ENCODE measurements at places on chromosomes 1 and 21.

DNA sequence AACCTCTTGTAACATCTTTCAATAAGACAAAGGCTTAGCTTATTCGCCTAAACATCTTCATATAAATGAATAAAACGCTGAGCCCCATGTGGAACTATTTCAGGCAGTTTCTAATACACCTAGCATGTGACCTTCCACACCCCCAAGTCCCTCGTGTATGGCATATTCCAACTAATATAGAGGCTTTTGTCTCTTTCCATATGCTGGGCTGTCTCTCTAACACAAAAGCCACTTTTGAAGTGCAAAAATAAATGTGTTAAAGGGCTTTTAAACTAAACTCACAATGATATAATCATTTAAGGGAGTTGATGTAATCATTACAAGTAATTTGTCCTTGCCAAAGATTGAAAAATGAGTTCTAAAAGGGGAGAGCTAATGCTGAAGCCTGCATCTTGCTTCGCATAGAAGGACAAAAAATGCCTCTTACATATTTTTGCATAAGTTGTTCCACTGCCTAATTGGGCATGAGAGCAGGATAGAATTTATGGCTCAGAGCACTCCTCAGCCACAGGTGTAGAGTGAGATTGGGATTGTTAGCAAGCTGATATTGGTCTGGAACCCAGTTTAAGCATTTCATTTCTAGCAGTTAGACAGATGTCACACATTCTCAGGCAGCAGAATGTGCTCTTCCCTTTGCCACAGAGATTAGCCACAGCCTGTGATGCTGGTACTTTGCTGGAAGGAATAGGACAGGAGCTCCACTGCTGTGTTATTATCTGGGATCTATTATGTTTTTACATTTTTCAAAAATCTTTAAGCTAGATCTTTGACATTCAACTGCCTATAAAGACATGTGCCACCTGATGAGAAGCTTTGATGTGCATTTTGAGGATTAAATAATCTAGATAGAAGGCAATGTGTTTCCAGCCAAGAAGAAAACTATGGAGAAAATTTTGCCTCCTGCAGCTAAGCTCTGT lies 1044.4 kb downstream of the ADGRL2 start:
- H3K27me3 ChIP-seq = no peaks in the 10 kb centered on the region
- peaks cover 3% of the 10 kb centered on the region for H3K4me1 ChIP-seq
- H3K27ac ChIP-seq = no peak overlapping the region
- H3K4me3 ChIP-seq = no peak overlapping the region

GRCh38 chr1:6578624-6579373 lies 995 bp upstream of the ZBTB48 start:
- peak overlapping the region; percentile 72 for H3K4me3 ChIP-seq
- no peak for DNase-seq
- no peaks in the 10 kb centered on the region for H3K27me3 ChIP-seq
- peak overlapping the region; percentile 6 for H3K27ac ChIP-seq
- H3K4me1 ChIP-seq = peaks cover 12% of the 10 kb centered on the region
- no peaks in the 10 kb centered on the region for H3K36me3 ChIP-seq

- no peaks in the 10 kb centered on the region for H3K36me3 ChIP-seq
- peaks cover 3% of the 10 kb centered on the region for H3K4me1 ChIP-seq
Measured at GRCh38 chr1:206029484-206029883, 5.8 kb upstream of the CTSE start.

GRCh38 chr1:117014209-117014608 lies 12.6 kb downstream of the CD101 start:
- no peak overlapping the region for H3K4me3 ChIP-seq
- no peak for DNase-seq
- H3K27ac ChIP-seq = no peak overlapping the region
- H3K27me3 ChIP-seq = no peaks in the 10 kb centered on the region
- no peaks in the 10 kb centered on the region for H3K36me3 ChIP-seq

DNA sequence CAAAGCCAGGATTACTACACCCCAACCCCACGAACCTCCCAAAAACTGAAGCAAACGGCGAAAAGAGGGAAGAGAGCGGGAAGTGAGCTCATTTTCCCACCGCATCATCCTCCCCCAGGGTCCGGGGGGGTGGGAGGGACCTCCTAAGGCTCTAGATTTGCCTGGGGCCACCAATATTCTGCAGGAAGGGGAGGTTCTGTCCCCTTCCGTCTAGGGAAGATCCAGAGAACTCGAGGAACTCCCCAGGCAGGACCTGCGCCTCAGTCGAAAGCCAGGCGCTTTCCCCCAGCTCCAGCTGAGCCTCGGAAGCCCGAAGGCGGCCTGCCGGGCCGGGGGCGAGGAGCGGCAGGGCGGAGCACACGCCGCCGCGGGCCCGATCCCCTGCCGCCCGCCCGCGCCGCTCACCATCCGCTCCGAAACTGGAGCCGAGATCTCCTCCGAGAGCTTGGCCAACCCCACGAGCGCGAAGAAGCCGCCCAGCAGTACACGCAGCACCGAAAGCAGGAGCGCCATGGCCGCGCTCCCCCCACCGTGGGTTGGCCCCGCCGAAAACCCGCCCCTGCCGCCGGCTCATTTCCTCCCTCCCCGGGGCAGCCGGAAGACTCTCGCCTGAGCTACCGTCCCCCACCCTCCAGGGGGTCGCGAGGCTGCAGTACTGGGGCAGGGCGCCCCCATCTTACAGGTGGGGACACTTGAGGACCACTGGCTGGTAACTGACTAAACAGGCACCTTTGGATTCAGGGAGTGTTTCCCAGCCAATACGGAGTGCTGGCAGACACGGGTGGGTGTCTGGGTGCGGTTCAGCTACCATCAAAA lies at the start of gene TMEM35B:
Gene TMEM35B (minus strand): TSS at position 555 of the 816 bp plus-strand sequence. CDS start 42 bp downstream, at position 513.
- H3K27ac ChIP-seq = no peak within 1 kb of the TSS
- peak within 1 kb of the TSS; percentile 65 for H3K4me3 ChIP-seq
- H3K4me1 ChIP-seq = peaks cover 9% of the 10 kb centered on the region

GRCh38 chr1:183234660-183235476 lies 48.8 kb downstream of the LAMC2 start:
- DNase-seq = peak; percentile 41
- no peaks in the 10 kb centered on the region for H3K36me3 ChIP-seq
- H3K27me3 ChIP-seq = no peaks in the 10 kb centered on the region
- peak overlapping the region; percentile 11 for H3K27ac ChIP-seq
- peak overlapping the region; percentile 44 for H3K4me3 ChIP-seq

GRCh38 chr1:228337031-228337564 lies 69.5 kb downstream of the TRIM11 start:
- H3K27me3 ChIP-seq = no peaks in the 10 kb centered on the region
- no peak overlapping the region for H3K4me3 ChIP-seq
- no peak overlapping the region for H3K27ac ChIP-seq
- H3K4me1 ChIP-seq = no peaks in the 10 kb centered on the region

DNA sequence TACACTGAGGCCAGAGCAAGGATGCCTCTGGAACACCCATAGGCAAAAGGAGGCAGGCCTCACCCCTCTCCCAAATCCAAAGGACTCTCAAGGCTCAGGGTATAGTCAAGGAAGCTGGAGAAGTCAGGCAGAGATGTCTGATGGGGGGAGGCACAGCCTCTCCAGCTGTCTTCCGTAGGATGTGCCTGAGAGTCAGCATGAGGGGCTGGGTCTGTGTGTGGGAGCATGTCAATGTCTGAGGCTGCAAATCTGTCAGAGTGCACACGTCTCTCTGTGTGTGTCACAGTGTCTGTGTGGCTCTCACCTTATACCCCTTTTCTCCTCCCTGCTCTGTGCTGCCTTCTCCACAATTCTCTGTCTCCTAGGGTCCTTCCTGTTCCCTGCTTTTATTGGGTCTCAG lies 4.0 kb downstream of the HPCAL4 start:
- H3K27ac ChIP-seq = no peak overlapping the region
- H3K4me3 ChIP-seq = no peak overlapping the region
- H3K4me1 ChIP-seq = peaks cover 7% of the 10 kb centered on the region
- no peak for DNase-seq
- H3K36me3 ChIP-seq = no peaks in the 10 kb centered on the region
- peaks cover 81% of the 10 kb centered on the region for H3K27me3 ChIP-seq

DNA sequence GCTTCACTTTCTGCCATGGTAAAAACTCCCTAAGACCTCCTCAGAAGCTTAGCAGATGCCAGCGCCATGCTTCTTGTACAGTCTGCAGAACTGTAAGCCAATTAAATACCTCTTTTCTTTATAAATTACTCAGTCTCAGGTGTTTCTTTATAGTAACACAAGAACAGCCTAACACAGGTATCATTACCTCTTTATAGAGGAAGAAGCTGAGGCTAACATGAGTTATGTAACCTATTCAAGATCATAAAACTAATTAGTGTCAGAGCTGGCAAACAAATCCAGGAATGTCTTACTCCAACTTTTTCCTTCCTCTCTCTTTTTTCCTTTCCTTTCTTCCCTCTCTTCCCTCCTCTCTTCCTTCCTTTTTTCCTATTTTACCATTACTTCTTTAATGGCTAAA lies 9.3 kb downstream of the NTMT2 start:
- no peak for DNase-seq
- H3K27ac ChIP-seq = no peak overlapping the region
- H3K4me1 ChIP-seq = no peaks in the 10 kb centered on the region
- H3K4me3 ChIP-seq = no peak overlapping the region
- no peaks in the 10 kb centered on the region for H3K27me3 ChIP-seq
- H3K36me3 ChIP-seq = no peaks in the 10 kb centered on the region

- peaks cover 3% of the 10 kb centered on the region for H3K4me1 ChIP-seq
- DNase-seq = no peak
- no peak overlapping the region for H3K4me3 ChIP-seq
- H3K27me3 ChIP-seq = no peaks in the 10 kb centered on the region
Measured at GRCh38 chr1:212042436-212042835, 6.9 kb downstream of the DTL start.

GRCh38 chr1:107954719-107955415 lies 10.1 kb downstream of the VAV3 start:
- no peak overlapping the region for H3K27ac ChIP-seq
- no peaks in the 10 kb centered on the region for H3K27me3 ChIP-seq
- no peak for DNase-seq
- H3K4me1 ChIP-seq = 0 out of 2 replicates have a peak, but pooled peaks cover 4% of the 10 kb centered on the region

DNA sequence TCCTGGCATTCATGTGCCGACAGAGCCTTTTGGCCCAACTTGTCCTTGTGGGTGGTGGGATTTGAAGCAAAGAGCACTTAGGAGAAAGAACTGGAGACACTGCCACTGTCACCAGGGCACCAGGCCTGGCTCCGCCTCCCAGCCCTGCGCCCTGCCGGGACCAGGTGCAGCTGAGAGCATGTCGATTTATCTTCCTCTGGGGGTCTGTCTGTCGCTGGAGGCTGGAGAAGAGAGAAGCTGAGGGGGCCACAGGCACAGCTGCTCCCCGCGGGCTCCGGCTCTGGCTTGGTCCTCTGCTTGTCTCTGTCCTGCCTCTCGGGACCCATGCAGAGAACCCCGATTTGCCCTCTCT lies 28.2 kb downstream of the PCNT start:
- peaks cover 56% of the 10 kb centered on the region for H3K36me3 ChIP-seq
- no peak overlapping the region for H3K4me3 ChIP-seq
- no peaks in the 10 kb centered on the region for H3K4me1 ChIP-seq
- H3K27ac ChIP-seq = no peak overlapping the region
- H3K27me3 ChIP-seq = no peaks in the 10 kb centered on the region

DNA sequence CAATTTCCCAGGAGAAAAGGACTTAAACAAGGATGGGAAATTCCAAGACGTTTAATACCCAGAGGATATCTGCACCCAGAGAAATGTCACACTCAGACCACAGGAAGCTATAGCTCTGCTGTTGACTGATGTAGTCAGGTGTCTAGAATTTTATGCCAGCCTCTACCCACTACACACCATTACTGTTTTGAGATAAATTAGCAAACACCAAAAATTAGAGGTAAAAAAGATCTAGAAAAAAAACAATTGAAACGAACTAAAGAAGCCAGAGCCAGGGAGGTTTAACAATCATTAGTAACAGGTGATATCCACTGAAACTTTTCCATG lies 519.9 kb downstream of the SMYD3 start:
- H3K27me3 ChIP-seq = no peaks in the 10 kb centered on the region
- no peaks in the 10 kb centered on the region for H3K36me3 ChIP-seq
- H3K27ac ChIP-seq = no peak overlapping the region
- no peak for DNase-seq
- no peaks in the 10 kb centered on the region for H3K4me1 ChIP-seq

DNA sequence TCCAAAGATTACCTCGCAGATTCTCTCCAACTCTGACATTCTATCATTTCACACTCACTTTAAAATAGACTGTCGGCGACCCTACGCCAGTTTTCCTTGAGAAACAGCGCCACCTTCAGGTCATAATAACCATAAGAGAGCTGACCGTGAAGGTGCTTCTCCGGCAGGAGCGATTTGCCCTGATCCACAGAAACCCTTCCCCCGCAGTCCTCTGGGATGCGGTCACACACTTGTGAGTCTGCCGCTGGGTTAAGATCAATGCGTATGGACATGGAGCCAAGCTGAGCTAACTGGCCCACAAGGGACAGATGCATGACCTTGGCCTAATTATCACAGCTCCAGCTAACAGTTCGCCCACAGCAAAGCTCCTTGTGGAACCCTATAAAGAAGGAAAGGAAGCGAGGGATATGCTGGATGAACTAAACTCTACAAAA lies 32.8 kb upstream of the IFNAR2 start:
- H3K27me3 ChIP-seq = no peaks in the 10 kb centered on the region
- DNase-seq = peak; percentile 77
- H3K4me3 ChIP-seq = no peak overlapping the region
- no peaks in the 10 kb centered on the region for H3K36me3 ChIP-seq
- H3K4me1 ChIP-seq = peaks cover 3% of the 10 kb centered on the region

DNA sequence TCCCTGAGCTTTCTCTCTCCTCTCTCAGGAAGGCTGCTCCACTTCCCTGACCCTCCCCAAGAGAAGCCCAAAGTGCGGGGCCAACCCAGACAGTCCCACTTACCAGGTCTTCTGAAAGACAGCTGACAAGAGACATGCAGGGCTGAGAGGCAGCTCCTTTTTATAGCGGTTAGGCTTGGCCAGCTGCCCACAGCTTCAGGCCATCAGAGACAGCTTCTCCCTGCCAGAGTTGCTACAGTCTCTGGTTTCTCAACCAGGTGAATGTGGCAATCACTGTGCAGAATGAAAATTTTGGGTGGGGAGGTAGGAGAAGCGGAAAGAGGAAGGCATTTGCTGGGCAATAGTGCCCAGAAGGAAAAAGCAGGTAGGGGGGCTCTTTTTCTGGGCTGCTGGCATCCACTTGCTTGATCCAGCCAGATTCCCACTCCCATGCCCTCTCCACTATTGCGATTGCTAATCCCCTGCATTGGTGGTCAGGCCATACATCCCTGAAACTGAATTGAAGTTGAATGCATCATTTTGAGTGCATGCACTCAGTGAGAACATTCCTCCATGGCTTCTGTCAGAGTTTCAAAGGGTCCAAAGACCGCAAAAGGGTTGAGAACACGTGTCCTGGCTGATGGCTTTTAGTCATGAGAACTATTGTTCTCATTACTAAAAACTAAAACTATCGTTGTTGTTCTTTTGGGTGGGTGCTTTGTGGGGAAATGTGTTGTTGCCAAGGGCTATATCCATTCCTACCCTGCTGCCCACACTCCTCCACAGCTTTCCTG lies at the start of gene S100A8:
Gene S100A8 (minus strand): TSS at position 136 of the 773 bp plus-strand sequence. CDS start 538 bp downstream, outside the sequence.
- DNase-seq = no peak
- no peaks in the 10 kb centered on the region for H3K4me1 ChIP-seq
- no peaks in the 10 kb centered on the region for H3K27me3 ChIP-seq
- H3K4me3 ChIP-seq = no peak within 1 kb of the TSS
- no peaks in the 10 kb centered on the region for H3K36me3 ChIP-seq

- peak overlapping the region; percentile 56 for H3K4me3 ChIP-seq
- DNase-seq = no peak
- no peaks in the 10 kb centered on the region for H3K36me3 ChIP-seq
Measured at GRCh38 chr1:90717356-90717664, 208 bp upstream of the BARHL2 start.

Measured in H1 (cell line).